Stimulated activated CD8-positive, alpha-beta memory T cell treated with anti-CD3 and anti-CD28 coated beads, Interleukin-15, amount 100 ng/mL, for 1 hour (primary cell): ENCODE measurements at places on chromosomes 16 and 17.
A peak's percentile ranks its signal among the peaks of the same experiment; 100 is the strongest.

GRCh38 chr17:58320570-58321323 is 7.8 kb downstream of the TSPOAP1 start:
- DNase-seq, result no peak

- no peak for DNase-seq
These were observed 44.4 kb upstream of the ARL4D start for GRCh38 chr17:43354371-43354770.

GRCh38 chr17:19733953-19734526 is 14.1 kb downstream of the ALDH3A1 start:
- DNase-seq, result no peak

DNA sequence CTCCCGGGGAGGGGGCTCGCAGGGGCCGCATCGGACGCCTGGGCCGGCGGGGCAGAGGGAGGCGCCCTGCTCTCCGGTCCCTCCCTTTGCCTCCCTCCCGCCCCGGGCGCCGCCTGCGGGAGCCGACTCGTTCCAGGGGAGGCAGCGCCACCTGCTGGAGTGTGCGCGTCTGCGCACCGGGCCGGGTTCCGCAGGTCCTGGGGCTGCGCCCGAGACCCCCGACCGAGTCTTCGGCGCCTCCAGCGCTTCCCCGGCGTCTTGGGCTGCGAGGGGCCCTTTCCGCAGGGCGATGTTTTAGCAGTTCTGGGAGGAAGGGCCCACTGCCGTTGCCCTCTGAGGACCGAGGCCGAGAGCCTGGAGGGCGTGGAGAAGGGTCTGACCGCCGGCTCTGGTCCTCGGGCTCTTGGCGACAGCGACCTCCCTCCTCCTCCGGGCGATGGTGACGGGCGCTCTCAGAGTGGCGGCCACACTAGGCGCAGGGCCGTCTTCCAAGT is 106.3 kb downstream of the SEC14L1 start:
- DNase-seq, result peak; percentile 70

- no peak for DNase-seq
These were observed 50.8 kb downstream of the MYO1D start for GRCh38 chr17:32826076-32826475.

GRCh38 chr17:65536573-65537342 is 24.7 kb downstream of the AXIN2 start:
- no peak for DNase-seq

DNA sequence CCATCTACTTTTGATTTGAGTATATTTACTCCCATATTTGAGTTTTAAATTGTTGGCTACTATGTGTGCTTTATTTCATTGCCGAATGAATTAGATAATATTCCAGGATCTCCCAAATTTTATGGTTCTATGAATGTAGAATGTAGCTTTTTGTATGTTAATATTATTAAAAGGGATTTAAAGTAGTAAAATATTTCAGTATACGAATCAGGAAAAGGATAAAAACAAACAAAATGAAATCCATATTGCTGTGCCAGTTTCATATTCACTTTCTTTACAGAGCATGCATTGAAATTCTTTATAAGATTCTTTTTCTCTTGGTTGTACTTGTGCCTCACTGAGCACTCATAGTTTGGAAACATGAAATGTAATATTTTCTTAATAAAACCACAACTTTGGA is 155.1 kb downstream of the CHD9 start:
- DNase-seq, result no peak

DNA sequence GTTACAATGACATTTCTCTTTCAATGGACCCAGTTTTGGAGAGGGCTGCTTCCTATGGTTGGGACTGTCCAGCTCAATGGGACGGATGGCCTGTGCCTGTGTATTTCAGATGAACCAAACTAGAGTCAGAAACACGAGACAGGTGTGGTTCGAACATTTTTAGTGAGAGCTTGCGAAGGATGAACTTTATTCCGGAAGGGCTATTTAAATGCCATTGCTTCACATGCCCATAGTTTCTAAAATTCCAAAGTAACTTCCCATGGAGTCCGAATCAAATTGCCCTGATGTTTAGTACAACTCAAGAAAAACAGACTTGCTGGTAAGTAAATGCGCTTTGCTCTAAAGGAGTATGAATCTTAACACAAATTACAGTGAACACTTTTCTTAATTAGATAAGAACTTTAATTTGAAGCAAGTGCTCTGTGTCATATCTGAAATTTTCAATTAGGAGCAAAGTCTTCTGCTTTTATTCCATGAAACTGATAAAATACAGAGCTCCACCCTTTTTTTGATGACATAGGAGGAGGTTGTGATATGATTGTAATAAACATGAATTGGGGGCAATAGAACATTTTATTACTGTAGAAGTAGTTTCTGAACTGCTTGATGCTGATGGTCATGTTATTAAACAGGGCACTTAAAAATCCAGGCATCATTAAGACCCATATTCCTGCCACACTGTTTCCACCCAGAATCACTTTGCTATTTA is 1.3 kb downstream of the KRT20 start:
- DNase-seq, result no peak

- DNase-seq, result no peak
These were observed 9.1 kb downstream of the FOXJ1 start for GRCh38 chr17:76131692-76132573.

DNA sequence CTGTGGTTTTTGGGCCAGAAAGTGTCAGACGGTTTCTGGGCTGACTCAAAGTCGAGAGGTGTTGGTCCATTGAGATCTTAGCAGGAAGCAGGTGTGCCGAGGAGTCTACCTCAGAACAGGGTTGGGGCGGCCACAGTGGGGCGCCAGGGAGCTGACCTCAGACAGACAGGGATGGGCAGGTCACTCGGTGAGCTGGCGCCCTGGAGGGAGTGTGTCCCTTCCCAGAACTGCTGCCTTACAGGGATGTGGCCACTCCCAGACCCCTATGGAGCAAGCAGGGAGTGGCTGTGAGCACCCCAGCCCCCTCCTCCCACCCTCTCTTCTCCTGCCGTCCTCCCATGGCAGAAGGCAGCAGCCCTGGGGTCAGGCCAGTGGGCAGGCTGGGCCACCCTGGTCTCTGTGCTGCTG is 14.0 kb upstream of the DPEP1 start:
- no peak for DNase-seq

DNA sequence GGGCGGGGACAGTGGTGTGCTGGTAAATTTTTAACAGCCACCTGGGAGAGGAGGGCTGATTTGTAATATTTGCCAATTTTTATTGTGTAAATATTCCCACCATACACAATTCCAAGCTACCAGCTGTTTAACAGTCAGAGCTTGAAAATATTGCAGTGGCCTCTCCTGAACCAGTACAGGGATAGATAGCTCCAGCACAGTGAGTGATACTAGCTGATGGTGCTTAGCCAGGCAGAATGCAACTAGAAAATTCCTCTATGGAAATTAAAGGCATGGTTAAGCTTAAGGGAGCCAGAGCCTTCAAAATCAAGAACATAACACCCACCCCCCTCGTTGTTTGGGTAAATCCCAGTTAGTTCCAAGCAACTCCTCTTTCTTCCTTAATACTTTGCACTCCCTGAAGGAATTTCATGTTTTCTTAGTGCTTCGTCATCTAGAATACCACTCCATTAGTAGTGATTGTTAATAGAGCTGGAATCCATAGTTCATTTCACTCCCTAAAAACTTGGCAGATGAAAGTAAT is 96.6 kb downstream of the CYB561 start:
- no peak for DNase-seq

DNA sequence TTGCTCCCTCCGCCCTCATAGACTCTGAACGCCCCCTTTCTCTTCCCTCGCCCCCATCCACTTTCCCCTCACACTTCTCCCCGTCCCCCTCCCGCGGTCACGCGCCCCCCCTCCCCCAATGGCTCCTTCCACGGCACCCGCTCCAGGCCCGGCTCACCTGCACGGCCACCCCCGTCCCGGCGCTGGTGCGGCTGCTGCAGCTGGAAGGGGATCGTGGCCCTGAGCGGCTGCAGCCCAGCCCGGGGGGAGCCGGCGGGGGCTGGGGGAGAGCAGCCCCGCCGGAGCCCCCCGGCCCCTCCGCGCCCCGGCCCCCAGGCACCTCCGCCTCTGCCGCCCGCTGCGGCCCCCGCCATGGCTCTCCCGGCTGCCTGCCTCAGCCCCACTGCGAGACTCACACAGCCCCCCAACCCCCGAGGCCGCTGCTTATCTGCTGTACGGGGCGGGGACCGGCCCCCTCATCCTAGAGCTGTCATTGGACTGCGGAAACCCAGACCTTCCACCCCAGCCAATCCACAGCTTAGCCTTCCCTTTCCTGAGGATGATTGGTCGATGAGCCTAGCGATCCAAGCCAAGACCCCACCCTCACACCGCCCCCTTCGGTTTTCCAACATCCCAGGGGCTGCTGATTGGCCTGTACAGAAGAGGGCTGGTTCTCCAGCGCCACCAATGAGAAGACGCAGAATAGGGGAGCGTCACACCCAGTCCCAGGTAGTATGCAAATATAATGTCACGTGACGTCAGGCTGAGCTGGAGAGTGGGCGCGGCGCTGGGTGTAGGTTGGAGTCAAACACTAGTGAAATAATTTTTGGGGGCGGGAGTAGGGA is at the start of gene FAM117A:
Gene FAM117A, minus strand, starts transcription at position 397 of the 824 bp plus-strand sequence. Its CDS starts 44 bp downstream, at position 353.
- peak; percentile 90 for DNase-seq

DNA sequence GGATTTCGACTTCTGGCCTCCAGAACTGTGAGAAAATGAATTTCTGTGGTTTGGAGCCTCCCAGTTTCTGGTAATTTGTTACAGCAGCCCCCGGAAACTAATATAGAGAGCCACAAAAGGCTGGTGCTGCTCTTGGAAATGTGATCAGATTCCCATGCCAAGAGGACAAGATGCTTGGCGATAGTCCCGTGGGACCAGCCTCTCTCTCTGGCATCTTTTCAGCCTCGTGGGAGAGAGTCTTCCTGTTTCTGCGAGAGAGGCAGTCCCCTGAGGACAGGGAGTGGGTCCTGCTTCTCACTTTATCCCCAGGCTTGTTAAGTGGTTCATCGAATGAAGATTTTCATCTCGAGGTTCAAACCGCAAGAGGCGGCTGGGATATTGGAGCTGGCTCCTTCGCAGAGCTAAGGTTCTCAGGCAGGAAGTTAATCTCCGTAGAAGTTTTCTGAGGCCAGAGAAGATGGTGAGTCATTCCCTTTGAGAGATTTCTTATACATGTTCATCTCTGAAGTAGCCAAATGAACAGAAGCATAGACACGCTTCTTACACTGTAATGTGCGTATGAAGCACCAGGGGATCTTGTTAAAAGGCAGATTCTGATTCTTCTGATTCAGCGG is 211.6 kb upstream of the SDK2 start:
- DNase-seq, result no peak

DNA sequence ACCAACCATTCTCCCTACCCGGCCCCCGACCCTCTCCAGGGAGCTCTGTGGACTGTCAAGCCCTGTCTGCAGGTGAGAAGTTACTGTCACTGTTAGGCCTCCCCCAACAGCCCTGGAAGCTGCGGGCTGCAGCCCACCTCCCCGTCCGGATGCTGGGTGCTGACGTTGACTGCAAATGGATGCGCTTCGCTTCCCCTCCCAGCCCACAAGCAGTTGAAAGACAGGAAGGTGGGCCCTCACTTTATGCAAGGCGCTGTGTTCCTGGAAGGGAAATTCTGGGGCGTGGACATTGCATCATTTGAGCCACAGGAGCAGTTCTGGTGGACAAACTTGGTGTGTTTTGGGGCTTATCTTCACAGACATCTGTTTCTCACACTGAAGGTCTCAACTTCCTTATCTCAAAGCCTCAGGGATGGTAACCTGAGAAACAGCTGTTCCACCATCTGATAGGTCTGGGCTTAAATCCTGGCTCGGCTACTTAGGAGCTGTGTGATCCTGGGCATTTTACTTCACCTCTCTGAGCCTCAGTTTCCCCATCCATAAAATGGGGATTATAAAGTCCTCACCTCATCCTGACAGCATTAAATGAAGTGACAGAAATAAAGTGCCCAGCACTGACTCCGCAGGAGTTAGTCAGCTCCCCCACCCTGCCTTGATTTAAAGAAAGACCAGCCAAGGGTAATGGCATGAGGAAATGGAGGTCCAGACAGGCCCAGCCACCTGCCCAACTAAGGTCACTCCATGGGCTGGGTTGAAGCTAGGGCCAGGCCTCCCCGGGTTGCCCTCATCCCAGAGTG is 4.6 kb upstream of the DRC7 start:
- DNase-seq, result no peak

DNA sequence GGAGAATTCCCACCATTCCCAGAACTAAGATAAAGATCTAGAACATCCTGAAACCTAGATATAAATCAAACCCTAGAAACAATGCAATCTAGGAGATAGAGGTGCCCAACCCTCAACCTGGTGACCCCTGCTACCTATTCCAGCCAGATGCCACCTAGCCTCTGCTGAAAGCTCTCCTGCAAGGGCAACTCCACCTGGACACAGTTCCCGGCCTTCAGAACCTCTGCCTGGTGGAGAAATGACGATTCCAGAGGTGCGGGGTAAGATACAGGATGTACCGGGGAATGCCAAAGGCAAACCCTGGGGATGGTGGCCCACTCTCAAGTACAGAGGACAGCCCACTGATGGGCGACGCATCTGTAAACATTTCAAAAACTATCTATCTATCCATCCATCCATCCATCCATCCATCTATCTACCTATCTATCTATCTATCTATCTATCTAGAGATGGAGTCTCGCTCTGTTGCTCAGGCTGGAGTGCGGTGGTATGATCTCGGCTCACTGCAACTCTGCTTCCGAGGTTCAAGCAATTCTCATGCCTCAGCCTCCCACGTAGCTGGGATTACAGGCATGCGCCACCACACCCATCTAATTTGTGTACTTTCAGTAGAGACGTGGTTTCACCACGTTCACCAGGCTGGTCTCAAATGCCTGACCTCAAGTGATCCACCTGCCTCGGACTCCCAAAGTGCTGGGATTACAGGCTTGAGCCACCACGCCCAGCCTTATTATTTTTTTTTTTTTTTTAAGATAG is 19.0 kb downstream of the MEAK7 start:
- DNase-seq, result no peak

GRCh38 chr17:36597866-36598777 is 3.3 kb upstream of the MRM1 start:
- no peak for DNase-seq

DNA sequence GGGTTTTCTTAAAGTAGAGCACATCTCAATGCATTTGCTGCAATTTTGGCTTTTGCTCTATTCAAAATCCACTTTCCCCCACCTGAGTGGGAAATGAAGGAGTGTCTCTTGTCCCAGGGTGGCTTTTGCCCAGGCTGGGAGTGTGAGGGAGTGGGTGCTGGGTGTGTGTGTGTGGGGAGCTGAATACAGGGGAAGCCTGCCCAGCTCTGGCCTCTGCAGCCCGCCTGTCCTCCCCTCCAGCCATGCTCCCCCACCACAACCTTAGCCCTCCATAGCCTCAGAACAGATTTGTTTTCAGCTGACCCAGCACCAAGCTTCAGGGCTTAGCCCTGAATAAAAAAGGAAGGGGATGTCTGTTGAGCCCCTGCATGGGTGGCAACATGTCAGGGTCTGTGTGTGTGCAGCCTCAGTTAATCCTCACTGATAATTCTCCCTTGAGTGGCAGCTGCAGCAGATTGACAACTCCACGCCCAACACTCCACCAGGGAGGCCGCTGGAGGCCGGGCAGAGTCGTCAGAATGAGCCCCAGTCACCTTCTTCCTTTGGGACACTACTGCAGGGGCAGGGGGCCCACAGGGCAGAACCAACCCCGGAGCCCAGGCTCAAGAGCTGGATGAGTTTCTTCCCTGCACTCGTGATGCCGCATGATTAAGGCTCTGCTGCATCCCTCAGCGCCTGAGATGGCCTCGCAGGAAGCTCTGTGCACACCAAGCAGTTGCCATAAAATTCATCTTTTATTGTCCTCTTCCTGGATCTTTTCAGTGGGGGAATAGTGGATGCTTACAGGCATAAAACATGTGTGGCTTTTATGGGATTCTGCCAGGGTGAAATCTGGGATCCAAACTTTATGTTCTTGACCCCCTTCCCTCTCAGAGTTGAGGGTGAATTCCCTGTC is 55.0 kb downstream of the SPACA3 start:
- no peak for DNase-seq

GRCh38 chr17:2955931-2956582 is 107.3 kb downstream of the OR1D5 start:
- DNase-seq, result no peak
